WERI-Rb-1 (cell line): ENCODE measurements at places on chromosomes 7 and 10.

- no peak for DNase-seq
These were observed 267.9 kb upstream of the LRGUK start for GRCh38 chr7:133859231-133859630.

DNA sequence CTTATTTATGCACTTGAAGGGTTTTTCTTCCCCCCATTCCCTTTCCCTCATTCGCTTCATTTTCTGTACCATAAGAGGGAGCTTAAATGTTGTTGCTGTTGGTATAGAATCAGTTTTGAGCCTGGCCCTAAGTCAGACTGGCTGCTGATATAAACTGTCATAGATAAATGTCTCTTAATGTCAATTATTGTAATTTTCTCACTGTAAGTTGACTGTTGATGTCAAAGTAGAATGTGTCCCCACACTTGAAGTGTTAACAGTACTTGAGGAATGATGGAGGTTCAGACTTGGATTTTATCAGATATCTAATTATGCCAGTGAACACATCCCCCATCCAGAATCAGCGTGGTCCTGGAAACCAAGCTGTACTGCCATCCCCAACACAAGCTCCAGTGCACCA, 87.8 kb downstream of the PRR15 start:
- DNase-seq, result no peak

DNA sequence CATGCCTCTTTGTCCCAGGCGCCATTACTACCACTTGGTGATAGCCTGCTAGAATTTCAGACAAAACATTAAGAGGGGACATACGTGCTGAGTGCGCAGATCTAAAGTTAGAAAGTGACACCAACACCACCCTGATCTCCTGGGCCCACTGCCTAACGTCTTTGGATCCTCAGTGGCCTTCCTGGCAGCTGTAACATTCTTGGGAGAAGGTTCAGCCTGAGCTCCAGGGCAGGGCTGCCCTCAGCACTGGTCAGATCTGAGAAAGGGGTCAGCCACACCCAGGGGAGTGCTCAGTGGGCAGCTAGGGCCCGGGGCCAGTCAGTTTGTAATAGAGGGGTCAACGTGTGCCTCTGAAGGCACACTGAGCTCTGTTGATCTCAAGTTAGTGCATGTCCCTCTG, 48.4 kb downstream of the ZCCHC24 start:
- DNase-seq, result no peak

GRCh38 chr7:44099669-44100068, 4.5 kb upstream of the AEBP1 start:
- no peak for DNase-seq

- no peak for DNase-seq
These were observed 32.4 kb upstream of the ZRANB1 start for GRCh38 chr10:124909563-124909962.

DNA sequence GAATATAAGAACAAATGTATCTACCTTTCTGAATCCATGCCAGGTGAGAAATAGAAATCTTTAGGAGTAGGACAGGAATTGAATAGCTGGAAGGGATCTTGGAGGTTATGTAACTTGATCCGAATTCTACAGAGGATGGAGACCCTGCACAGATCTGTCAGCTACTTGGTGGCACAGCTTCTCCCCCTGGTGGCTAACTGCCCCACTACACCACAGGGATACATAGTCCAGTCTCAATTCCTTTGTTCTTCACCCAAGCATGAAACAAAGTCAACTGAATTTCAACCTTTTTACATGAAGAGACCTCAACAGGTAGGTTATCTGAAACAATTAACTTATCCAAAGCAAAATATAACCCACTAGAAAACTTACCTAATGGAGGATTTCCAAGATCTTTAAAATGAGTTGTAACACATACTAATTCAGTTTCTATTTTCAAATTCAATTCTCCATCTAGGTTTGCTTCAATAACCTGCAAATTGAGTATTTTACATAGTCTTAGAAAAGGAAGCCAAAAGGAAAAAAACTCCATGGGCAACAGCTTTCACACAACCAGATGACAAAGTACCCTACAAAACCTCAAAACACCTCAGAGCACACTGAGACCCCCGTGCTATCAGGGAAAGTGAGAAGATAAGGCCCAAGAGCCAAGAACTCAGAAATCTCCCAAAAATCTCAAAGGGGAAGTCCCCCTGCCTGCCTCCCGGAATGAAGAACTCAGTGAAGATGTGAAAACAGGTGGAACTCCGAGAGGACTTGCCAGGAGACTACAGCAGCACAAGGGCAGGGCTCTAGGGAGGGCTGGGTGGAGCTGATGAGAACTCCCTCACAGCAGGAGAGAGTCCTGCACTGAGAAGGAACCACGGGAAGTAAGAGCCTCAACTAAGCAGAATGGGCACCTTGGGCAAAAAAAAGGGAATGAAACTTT, 10.3 kb downstream of the HUS1 start:
- DNase-seq, result peak; percentile 77

DNA sequence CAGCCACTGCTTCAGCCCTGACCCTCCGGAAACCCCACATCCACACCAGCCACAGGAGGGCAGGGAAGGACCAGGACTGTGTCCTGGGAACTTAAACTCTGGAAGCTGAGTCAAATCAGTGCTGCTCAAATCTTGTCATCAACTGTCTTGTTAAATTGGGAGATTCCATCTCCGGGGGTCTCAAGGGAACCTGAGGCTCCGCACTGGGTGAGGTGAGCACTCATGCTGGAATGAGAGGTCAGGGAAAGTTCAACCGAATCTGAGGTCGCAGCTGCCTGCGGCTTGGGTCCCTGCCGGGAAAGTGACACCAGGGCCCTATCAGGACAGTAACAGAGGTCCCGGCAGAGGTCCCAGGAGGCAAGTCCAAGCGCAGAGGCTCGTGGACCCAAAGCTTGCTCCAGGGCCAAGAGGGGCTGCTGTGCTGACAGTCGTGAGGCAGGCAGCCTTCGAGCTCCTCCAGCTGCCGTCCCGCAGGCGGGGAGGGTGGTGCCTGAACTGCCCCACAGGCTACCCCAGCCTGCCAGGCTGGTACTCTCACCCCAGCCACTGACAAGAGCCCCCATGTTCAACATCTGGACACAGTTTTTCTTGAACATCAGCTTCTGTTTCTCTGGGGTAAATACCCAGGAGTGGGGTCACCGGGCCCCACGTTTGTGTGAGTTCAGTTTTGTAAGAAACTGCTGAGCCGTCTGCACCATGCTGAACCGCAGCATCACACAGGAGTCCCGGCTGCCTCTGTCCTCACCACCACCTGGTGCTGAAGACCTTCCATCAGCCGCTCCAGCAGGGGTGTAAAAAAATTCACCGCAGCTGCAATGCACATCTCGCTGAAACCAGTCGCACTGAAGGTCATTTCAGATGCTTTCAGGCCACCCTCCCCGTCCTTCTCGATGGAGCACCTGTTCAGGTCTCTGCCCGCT, 101.0 kb downstream of the DIP2C start:
- DNase-seq, result no peak

GRCh38 chr7:55484241-55484640, 88.1 kb downstream of the VOPP1 start:
- peak; percentile 48 for DNase-seq

DNA sequence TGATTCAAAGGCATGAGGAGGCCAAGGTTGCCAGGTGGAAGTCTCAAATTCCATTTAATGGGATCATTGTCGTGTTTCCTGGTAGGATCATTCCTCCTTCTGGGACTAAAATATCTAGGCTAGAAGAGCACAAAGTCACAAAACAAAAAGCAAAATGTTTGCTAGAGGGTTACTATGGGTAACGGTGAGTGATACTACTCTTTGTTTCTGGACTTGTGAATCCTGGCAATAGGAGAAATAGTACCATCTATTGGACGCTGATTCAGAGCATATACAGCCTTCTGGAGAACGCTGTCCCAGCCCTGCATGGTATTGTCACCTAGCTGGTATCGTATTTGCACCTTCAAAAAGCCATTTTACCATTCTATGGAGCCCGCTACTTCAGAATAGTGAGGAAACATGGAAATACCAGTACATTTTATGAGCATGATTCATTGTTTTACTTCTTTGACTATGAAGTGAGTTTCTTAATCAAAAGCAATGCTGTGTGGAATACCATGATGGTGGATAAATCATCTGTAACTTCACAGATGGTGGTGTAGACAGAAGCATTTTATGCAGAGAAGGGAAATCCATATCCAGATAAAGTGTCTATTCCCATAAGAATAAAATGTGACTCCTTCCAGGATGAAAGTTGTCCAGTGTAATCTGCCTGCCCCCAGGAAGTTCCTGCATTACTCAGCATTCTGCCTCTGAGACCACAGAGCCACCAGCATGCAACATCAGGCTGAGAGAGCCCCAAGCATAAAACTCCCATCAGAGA, 361.0 kb downstream of the ETV1 start:
- no peak for DNase-seq

GRCh38 chr10:89373916-89374711, 3.7 kb upstream of the IFIT1B start:
- DNase-seq, result no peak

- DNase-seq, result no peak
These were observed 37.2 kb upstream of the CDH23 start for GRCh38 chr10:71359364-71360046.

GRCh38 chr7:79452032-79452494, 1.4 kb downstream of the MAGI2 start:
- peak; percentile 83 for DNase-seq

DNA sequence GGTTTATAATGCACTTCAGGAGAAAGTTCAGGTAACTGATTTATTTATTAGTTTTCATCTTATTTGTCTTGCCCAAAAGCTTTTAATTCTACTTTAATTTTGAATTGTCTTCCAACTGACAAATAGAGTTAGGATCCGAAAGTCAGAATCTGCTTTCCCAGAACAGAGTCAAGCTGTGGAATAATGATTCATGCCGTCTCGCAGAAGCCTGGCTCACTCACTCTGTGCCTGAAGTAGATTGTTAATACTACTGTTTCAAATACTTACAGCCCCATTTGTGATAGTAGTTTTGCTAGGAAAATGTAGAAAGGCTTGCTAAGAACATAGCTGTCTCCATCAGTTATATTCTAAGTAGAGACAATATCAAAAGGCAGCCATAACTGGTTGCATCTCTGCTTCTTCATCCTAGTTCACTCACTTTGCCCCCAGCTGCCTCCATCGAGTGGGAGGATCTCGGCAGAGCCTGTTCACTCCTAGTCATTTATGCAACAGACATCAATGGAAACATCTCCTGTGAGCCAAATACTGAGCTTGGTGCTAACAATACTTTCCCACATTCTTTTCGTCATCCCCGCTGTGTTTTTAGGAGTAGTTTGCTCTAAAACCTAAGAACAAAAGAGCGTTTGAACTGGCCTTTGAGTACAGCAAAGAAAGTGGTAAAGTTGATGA, 28.0 kb downstream of the ABRAXAS2 start:
- no peak for DNase-seq

- peak; percentile 17 for DNase-seq
These were observed 50.9 kb downstream of the GLI3 start for GRCh38 chr7:42186151-42186550.

- no peak for DNase-seq
These were observed 33.3 kb downstream of the MTERF1 start for GRCh38 chr7:91847231-91847630.

GRCh38 chr10:36421992-36422391, 703.4 kb upstream of the ANKRD30A start:
- no peak for DNase-seq

- no peak for DNase-seq
These were observed 50.6 kb downstream of the INHBA start for GRCh38 chr7:41652267-41652666.

DNA sequence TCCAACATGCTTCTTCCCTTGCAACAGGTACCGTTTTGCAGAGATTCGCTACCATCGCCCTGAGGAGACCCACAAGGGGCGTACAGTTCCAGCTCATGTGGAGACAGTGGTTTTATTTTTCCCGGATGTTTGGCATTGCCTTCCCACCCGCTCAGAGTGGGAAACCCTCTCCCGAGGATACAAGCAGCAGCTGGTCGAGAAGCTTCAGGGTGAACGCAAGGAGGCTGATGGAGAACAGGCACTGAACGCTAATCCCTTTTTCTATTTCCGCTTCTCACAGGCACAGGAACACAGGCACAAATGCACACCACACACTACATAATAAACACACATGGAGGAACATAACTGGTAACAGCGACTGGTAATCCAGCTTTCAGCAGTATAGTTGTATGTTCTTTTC, 35.2 kb downstream of the CCAR1 start:
- DNase-seq, result no peak

GRCh38 chr10:62018131-62018911, 116.8 kb downstream of the ARID5B start:
- no peak for DNase-seq

DNA sequence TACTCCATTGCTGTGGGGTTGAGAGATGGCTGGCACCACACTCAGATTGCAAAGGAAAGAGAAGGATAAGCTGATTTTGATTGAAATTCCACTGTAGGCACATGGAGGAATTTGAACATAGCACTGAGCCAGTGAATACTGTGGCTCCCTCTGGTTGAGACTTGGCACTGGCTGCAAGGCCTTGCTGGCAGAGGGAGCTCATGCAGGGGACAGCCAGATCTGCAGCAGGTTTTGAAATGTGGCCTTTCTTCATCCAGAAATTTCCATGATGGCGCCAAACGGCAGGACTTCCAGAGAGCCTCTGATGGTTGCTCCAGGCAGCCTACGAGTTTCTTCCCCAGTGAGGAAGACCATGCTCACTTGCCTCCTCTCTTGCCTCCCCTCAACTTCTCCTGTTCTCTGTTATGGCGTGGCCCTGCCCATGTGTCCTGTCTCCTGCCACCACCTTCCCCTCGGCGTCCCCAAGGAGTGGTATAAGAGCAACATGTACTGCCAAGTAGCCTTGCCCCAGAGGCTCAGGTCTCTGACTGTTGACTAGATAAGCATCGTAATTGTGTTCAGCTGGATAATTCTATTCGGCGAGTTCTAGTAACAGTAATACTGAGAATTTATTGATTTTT, 265.6 kb downstream of the CCDC3 start:
- DNase-seq, result no peak

GRCh38 chr7:76259124-76260093, 43.1 kb upstream of the HSPB1 start:
- no peak for DNase-seq

DNA sequence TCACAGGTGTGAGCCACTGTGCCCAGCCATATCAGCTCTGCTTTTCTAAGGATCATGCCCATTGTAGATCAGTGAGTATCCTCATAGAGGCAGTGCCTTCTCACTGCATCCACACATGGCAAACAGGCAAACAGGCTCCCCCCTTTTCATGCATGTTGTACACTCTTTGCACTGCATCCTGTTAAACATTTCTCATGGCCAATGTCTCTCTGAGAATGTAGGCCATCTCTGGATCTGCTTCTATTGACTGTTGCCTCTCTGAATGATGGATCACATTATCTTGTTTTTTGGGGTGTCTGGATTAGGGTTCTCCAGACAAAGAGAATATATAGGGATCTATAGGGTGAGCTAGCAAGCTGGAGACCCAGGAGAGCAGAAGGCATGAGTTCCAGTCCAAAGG, 13.1 kb upstream of the PPIA start:
- DNase-seq, result no peak

GRCh38 chr7:69803699-69804516, 205.6 kb downstream of the AUTS2 start:
- no peak for DNase-seq

GRCh38 chr7:123346766-123347165, 147.0 kb upstream of the SLC13A1 start:
- DNase-seq, result no peak
